ENCODE measurements at places on chromosomes 6 and 20.

- no peaks in the 10 kb centered on the region for H3K36me3 ChIP-seq
- H3K27me3 ChIP-seq = peaks cover 15% of the 10 kb centered on the region
- no peak overlapping the region for H3K27ac ChIP-seq
Measured at GRCh38 chr20:59785669-59785959, 147.8 kb downstream of the SYCP2 start.

DNA sequence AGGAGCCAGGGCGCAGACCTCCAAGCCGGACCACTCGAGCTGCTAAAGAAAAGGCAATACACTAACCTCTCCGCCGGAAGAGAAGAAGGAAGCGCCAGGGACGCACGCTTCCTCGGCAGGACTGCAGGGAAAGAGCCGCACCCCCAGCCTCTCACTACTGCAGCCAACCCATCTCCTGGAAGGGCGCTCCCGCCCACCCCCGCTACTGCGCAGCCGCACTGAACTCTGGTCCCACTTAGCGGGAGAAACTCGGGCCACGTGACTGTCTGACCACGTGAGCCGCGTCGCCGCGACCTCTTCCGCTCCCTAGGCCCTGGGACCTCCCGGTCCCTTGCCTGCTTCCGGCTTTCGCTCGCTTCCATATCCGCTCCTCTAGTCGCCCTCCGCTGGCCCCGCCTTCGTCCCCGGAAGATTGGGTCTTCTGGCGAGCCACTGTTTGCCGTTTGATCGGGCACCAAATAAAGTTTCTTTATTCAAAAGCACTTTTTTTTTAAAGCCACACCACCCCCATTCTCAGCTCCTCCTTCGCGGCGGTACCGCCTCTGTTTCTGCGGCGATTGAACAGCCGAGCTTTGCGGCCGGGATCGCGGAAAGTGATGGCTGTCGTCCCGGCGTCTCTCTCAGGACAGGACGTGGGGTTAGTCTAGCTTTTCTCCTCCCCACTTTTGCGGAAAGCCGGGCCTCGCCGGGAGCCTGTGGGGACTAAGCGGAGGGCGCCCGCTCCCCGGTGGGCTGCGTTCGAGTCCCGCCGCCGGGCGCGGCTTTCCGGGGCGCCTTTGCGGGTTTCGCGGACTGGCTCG lies at the start of gene RMND1:
Gene RMND1 (minus strand): TSS at position 177 of the 800 bp plus-strand sequence. CDS start 6,315 bp downstream, outside the sequence.
- H3K27me3 ChIP-seq = no peaks in the 10 kb centered on the region
- H3K27ac ChIP-seq = peak within 1 kb of the TSS; percentile 97
- DNase-seq = peak; percentile 99
- peaks cover 19% of the 10 kb centered on the region for H3K36me3 ChIP-seq

GRCh38 chr6:135115834-135116233 lies 61.2 kb upstream of the HBS1L start:
- peak overlapping the region; percentile 25 for H3K27ac ChIP-seq
- H3K4me3 ChIP-seq = no peak overlapping the region
- no peak for DNase-seq
- peaks cover 5% of the 10 kb centered on the region for H3K27me3 ChIP-seq
- H3K36me3 ChIP-seq = peaks cover 5% of the 10 kb centered on the region

GRCh38 chr6:50984135-50984534 lies 165.5 kb downstream of the TFAP2B start:
- H3K4me1 ChIP-seq = no peaks in the 10 kb centered on the region
- no peaks in the 10 kb centered on the region for H3K36me3 ChIP-seq
- no peak overlapping the region for H3K4me3 ChIP-seq
- no peaks in the 10 kb centered on the region for H3K27me3 ChIP-seq
- no peak for DNase-seq
- no peak overlapping the region for H3K27ac ChIP-seq

DNA sequence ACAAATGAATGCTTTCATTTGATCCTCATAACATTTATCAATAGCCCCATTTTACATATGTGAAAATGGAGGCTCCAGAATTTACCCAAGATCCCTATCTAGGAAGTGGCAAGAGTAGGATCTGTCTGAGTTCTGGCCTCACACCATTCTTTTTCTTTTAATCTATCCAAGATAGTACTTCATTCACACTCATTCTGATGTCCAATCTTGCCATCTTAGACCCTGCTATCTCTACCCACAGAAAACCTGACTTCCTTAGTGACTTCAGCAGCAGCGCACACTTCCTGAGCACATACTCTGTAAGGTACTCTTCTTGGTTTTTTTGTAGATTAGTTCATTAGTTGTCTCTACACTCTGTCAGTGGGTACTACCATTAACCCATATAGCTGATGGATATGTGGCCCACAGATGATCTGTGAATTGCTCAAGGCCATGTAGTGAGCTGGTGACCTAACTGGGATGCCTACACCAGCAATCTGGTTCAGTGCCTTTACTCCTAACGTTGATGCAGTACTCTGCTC lies 36.3 kb downstream of the COX4I2 start:
- DNase-seq = no peak
- no peaks in the 10 kb centered on the region for H3K27me3 ChIP-seq
- peak overlapping the region; percentile 73 for H3K27ac ChIP-seq
- no peak overlapping the region for H3K4me3 ChIP-seq
- peaks cover 59% of the 10 kb centered on the region for H3K4me1 ChIP-seq

DNA sequence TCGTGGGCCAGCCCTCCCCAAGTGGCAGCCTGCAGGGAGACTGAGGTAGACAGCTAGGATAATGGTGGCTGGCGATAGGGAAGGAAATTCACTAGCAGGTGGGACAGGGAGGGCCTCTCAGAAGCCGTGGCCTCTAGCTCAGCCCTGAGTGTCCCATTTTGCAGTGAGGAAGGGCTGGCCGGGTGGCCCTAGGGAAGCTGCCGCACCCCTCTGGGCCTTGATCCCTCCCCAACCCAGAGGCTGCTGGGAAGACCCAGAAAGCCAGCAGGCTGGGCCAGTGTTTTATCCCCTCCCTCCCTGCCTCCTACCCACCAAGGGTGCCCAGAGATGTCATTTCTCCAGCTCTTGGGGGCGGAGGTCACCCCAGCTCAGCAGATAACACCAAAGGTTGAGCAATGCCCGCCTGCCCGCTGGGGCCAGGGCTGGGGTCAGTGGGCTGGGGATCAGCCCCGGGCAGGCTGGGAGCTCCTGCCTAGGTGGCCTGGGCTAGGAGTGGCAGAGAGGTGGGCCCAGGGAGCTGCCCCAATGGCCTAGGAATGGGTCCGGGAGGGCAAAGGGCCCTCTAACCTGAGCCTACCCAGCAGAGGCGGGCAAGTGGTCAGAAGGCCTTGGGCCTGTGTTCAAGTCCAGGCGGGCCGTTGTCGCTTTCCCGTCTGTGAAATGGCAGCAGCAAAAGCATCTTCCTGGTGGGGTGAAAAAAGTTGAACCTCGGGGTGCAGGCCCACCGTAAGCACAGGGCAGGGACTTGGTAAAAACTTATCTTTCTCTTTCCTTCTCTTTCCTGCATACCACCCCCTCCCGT lies 1.6 kb upstream of the CEBPB start:
- no peak overlapping the region for H3K27ac ChIP-seq
- DNase-seq = no peak
- H3K27me3 ChIP-seq = peaks cover 18% of the 10 kb centered on the region
- H3K4me3 ChIP-seq = no peak overlapping the region
- peaks cover 3% of the 10 kb centered on the region for H3K36me3 ChIP-seq
- H3K4me1 ChIP-seq = peaks cover 32% of the 10 kb centered on the region

- H3K36me3 ChIP-seq = peaks cover 44% of the 10 kb centered on the region
- peaks cover 65% of the 10 kb centered on the region for H3K4me1 ChIP-seq
- DNase-seq = no peak
- peak overlapping the region; percentile 81 for H3K27ac ChIP-seq
Measured at GRCh38 chr6:106637051-106637716, 7.8 kb downstream of the QRSL1 start.

DNA sequence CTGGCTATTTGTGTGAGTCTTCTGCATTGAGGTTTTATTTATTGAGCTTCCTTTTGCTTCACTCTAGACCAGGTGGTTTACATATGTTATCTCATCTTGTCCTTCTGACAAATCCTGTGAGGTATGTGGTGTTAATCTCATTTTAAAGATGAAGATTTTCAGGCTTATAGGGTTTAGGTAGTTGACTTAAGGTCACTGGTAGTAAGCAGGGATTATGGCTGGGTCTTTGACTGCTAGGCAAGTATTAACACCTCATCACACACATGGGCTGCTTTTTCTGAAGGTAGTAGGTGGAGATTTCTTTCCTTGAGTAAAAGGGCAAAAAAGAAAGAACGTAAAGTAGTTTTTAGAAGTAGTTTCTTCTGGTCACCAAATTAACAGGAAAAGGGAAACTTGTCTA lies 72.6 kb downstream of the CDKAL1 start:
- H3K4me1 ChIP-seq = peaks cover 8% of the 10 kb centered on the region
- H3K4me3 ChIP-seq = no peak overlapping the region
- no peaks in the 10 kb centered on the region for H3K27me3 ChIP-seq
- DNase-seq = no peak

GRCh38 chr20:6295867-6296256 lies 173.0 kb upstream of the FERMT1 start:
- H3K27ac ChIP-seq = no peak overlapping the region
- no peak for DNase-seq
- no peaks in the 10 kb centered on the region for H3K4me1 ChIP-seq
- H3K36me3 ChIP-seq = no peaks in the 10 kb centered on the region
- no peaks in the 10 kb centered on the region for H3K27me3 ChIP-seq

DNA sequence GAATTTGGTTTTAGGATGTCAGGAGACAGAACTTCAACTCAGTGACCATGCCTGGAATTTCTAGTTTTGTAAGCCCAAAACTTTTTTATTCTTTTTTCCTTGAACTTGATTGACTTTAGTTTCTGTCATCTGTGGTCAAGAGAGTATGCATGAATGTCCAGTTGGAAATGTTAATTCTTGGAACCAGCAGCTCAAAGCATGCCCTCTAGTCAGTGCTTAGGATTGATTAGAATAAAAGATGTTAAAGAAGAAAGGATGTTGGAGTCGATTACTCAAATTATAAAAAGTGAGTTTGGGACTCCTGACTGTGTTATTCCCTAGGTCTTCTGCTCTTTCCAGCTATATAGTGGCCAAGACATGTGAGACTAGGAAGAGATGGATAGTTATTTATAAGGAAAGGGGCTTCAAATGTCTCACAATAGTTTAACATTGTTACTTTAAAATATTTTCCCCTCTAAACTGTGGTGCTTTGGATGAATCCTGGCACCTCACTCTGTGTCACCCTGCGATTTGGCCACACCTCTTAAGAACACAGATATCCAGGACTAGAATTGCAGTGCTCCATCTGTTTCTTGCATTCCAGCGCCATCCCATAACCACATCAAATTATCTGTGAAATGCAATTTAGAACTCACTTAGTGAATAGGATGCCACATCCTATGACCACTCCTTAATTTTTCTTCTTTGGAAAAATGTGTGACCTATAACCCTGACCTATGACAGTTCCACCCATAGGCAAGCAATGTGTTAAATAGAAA lies 298.5 kb downstream of the EYA4 start:
- no peak for DNase-seq
- H3K27me3 ChIP-seq = peaks cover 10% of the 10 kb centered on the region
- H3K4me3 ChIP-seq = no peak overlapping the region
- no peaks in the 10 kb centered on the region for H3K4me1 ChIP-seq
- H3K36me3 ChIP-seq = no peaks in the 10 kb centered on the region

DNA sequence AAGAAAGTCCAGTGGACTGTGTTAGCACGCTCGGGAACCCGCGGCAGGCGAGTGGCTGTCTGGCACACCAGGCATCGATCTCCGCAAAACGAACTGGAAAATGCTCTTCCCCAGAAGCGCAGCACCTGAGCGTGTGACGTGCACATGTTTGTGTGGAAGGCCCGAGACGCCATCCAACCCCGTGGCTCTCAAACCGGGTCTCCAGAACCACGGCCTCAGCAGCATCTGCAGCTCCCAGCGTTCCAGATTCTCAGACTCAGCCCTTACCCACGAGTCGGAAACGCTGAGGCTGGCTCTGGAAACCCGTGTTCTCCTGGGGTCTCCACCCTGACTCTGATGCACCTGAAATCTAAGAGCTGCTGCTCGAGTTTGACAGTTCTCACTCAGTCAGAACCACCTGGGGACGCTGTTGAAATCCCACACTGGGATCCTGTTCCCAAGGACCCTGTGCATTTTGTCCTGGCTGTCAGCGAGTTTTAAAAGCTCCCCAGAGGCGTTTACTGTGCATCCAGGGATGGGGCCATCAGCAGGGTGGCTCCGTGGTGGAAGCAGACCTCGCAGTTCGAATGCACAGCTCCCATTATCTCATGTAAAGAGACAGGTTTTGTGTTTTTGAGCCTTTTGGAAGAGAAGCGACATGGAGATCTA lies 69.0 kb downstream of the DLL1 start:
- peaks cover 3% of the 10 kb centered on the region for H3K4me1 ChIP-seq
- H3K4me3 ChIP-seq = no peak overlapping the region
- DNase-seq = no peak
- H3K27ac ChIP-seq = no peak overlapping the region

DNA sequence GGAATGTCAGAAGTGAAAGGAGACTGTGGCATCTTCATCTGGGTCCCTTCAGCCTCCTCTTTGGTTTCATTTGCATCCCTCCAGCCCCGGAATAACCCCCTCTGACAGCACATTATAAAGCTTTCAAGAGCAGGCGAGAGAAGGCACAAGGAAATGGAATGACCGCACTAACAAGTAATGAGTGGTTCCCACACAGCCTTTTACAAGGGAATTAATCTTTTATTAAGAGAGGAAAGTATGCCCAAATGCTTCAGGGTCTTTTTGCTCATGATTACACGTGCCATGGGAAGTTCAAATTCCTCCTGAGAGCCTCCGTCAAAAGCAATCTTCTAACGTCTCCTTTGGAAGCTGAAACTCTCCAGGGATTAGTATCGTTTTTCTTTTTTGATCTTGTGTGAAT lies 347.0 kb downstream of the BTBD3 start:
- no peaks in the 10 kb centered on the region for H3K4me1 ChIP-seq
- DNase-seq = no peak
- H3K27me3 ChIP-seq = peaks cover 10% of the 10 kb centered on the region
- H3K36me3 ChIP-seq = no peaks in the 10 kb centered on the region

DNA sequence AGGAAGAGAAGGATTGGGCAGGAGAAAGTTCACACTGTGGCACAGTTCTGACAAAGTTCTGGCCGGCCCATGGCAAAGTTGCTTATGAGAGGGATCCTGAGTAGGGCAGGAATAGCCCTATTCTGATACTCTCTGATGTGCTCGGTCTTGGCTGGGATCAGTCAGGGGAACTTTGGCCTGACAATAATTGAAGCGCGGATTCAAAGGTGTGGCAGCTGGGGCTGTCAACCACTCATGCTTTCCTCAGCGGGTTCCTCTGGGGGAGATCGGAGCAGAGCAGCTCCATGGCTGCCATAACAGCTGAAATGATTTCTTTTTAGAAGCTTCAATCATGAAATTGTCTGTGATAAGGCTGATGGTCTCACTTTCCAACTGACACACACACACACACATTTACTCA lies 714.1 kb downstream of the DHX35 start:
- no peak overlapping the region for H3K27ac ChIP-seq
- H3K4me3 ChIP-seq = no peak overlapping the region
- no peaks in the 10 kb centered on the region for H3K36me3 ChIP-seq

DNA sequence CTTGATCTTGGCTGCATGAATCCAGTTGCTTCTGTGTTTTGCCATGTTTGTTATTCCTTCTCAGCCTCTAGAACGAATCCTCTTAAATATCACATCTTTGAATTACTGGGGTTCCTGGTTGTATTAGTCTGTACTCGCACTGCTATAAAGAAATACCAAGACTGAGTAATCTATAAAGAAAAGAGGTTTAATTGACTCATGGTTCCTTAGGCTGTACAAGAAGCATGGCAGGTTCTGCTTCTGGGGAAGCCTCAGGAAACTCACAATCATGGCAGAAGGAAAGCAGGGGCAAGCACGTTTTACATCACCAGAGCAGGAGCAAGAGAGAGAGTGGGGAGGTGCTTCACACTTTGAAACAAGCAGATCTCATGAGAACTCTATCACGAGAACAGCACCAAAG lies 18.0 kb upstream of the BFSP1 start:
- H3K36me3 ChIP-seq = no peaks in the 10 kb centered on the region
- no peak overlapping the region for H3K4me3 ChIP-seq
- no peaks in the 10 kb centered on the region for H3K4me1 ChIP-seq
- DNase-seq = no peak
